ENCODE measurements at places on chromosomes 13 and 19. TPM values are rescaled to one million over a fixed set of nuclear protein-coding genes. Genes with fewer than 3 reads are reported as not detected.

GRCh38 chr19:48341515-48342413 is 16.4 kb downstream of the EMP3 start:
- no peak for DNase-seq

DNA sequence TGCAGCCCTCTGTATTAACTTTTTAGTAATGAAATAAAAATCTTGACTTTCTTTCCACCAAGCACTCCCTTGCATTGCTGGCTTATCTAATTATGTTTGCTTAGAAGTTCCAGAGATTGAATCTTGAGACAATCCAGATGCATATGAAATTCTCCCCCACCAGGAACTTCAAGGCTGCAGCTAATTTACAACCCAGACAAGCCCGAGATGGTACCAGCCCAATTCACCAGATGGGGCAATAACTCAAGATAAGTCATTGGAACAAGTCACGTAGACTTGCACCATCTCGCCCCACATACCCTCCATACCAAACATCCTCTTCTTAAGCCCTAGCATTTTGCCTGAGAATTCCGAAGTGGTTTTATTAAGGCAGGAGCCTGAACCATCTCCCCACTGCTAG is 29.0 kb downstream of the UTP14C start:
- DNase-seq: no peak

- DNase-seq: no peak
These were observed 90.6 kb downstream of the KL start for GRCh38 chr13:33106656-33107360.

DNA sequence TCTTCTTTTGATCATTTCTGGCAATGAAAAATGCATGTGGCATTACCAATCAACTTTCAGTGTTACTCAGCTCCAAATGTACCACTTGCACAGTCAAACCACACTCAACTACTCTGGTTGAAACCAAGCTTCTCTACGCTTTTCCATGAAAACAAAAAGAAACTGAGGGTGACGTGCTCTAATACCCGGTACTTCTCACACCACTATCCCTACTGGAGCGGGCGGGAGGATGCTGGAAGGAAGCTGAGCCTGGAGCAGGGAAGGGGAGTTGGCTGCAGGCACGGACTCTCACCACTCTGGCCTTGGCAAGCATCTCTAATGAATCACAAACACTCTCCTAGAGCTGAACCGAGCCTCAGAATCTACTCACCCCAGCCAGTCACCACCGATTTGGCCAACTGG is 48.2 kb downstream of the STK24 start:
- no peak for DNase-seq

DNA sequence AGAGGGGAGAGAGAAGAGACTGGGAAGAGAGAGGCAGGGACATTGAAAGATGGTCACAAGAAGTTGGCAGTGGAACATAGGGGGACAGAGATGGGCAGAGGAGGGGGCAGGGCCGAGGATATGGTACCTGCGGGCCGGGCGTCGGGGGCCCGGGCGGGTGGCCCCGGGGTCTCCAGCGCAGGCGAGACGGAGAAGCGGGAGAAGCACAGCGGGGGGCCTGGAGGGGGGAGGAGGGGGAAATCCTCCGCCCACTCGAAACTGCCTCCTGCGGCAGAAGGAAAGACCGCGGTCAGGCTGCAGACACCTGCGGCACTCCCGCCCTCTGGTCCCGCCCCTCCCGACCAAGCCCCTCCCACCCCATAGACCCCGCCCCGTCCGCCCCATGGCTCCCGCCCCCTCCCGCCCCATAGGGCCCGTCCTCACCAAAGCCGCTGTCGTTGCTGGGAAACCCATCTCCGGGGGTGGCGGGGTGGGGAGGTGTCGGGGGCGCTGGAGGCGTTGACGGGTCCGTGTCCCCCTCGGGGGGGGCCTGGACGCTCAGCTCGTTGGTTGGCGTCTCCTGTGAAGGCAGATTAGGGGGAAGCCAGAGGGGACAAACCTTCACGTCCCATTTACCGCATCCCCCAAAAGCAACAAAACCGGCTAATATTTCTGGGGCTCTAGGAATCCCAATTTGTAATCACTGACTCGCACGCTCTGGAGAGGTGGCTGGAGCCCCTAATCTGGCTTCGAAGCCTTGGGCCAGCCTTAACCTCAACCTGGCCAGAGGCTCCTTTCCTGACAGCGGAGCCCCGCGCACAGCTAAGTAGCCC is 20.4 kb downstream of the LMTK3 start:
- DNase-seq: no peak

DNA sequence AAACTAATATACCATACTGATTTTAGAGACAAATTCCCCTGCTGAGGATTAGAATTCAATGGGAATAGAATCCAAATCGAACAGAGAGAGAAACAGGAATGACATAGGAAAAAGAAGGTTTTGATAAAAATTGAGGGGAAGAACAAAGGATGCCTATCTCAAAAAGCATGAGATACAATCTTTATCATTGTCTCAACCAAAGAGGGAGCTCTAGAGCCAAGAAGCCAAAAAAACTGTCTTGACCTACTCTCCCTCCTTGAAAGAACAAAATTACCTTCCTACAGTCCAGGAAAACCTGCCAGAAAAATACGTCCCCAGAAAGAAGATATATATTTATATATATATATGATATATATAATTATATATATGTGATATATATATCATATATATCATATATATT is 39.2 kb upstream of the MIR17HG start:
- no peak for DNase-seq

- DNase-seq: no peak
These were observed 178.4 kb downstream of the FGF9 start for GRCh38 chr13:21849323-21849722.

- DNase-seq: no peak
These were observed 97.3 kb upstream of the MCF2L start for GRCh38 chr13:112871742-112872141.

The CD79A gene
- total RNA-seq: not detected

- DNase-seq: no peak
These were observed 8.7 kb downstream of the ADAMTSL5 start for GRCh38 chr19:1503925-1504773.

DNA sequence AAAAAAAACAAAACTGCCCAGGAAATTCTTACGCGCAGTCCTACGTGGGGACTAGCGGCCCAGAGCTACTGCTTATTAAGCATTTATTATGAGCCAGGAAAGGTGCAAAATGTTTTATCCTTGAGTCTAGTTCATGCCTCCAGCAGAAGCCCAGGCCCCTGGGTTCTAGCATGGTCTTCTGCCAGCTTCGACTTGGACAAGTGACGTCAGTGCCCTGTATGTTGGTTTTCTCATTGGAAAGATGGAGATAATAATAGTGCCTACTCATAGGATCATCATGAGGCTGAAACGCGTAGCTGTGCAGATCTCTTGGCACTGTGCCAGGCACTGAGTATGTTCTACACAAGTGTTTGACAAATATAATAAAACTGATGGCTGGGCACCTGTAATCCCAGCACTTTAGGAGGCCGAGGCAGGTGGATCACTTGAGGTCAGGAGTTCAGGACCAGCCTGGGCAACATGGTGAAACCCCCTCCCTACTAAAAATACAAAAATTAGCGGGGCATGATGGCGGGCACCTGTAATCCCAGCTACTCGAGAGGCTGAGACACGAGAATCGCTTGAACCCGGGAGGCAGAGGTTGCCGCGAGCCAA is 12.4 kb upstream of the SULT2B1 start:
- DNase-seq: no peak

The ZNF331 gene
- 8.3 TPM for total RNA-seq

The PTH2 gene
- total RNA-seq: not detected

DNA sequence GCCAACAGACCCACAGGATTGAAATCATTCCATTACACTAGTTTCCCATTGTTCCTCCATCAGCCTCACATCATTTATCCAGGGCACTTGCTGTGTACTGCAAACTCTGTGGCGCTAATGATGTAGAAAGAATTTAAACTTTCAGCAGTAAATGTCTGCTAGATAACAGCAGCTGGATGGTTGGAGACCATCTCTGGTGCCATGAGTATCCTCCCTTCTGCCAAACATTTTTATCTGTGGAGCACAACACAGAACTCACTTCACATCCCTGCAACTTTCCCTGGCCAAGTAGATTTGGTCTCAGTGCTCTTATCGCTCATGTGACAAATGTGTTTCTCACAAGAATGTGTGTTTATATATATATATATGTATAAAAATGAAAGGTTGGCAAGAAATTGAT is 481.9 kb downstream of the FGF9 start:
- no peak for DNase-seq

GRCh38 chr19:3636962-3637361 is 10.4 kb upstream of the CACTIN start:
- DNase-seq: no peak

DNA sequence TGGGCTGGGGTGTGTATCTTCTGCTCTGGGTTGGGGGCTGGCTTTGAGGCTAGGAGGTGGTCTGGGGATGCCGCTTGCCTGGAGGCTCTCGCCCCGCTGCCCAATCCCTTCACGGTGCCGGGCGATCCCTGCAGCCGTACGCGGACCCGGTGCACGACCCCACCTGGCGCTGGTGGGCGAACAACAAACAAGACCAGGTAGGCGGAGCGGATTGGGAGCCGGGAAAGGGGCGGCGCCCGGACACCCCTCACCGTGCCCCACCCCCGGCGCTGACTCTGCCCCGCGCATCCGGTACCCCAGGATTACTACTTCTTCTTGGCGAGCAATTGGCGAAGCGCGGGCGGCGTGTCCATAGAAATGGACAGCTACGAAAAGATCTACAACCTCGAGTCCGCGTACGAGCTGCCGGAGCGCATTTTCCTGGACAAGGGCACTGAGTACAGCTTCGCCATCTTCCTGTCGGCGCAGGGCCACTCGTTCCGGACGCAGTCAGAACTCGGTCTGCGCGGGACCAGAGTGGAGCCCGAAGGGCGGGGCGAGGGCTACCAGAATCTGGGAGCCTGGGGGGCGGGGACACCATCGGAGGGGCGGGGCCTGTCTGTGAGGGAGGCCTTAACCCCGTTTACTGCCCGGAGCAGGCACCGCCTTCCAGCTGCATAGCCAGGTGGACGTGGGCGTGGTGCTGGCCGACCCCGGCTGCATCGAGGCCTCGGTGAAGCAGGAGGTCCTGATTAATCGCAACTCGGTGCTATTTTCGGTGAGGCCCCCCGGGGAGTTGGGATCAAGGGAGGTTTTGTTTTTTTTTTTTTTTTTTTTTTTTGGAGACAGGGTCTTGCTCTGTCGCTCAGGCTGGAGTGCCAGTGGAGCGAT is 12.1 kb upstream of the PSMD8 start:
- DNase-seq: no peak

DNA sequence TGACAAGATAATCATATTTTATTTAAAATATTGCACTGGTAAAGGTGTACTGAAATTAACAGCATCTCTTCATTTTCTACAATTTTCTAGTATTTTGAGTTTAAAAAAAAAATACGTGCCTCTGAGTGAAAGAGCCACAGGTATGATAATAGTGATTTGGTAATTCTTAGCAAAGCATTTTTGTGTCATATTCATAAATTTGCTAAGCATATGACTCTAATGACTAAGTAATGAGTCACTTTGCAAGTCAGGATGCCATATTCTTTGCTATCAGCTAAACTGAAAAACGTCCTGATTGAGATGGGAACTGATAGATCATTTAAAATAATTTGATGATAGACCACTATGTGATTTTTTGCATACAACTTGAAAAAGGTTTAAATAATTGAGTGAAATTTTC is 136.1 kb upstream of the IRS2 start:
- no peak for DNase-seq

- DNase-seq: no peak
These were observed 4.5 kb downstream of the CIC start for GRCh38 chr19:42273407-42274064.

The FOSB gene
- 26.4 TPM for total RNA-seq

GRCh38 chr13:87712012-87712411 is 40.8 kb downstream of the SLITRK5 start:
- DNase-seq: no peak

GRCh38 chr13:108426893-108427292 is 157.4 kb downstream of the TNFSF13B start:
- no peak for DNase-seq

The SYT3 gene
- total RNA-seq: 0.53 TPM

GRCh38 chr13:70473907-70474306 is 365.7 kb upstream of the KLHL1 start:
- DNase-seq: no peak

The RAB3A gene
- total RNA-seq: 4.1 TPM

The ZSCAN18 gene
- total RNA-seq: 41.4 TPM

The ADAT3 gene
- 4.8 TPM for total RNA-seq

- DNase-seq: no peak
These were observed 8.7 kb upstream of the ATP12A start for GRCh38 chr13:24671386-24672113.

The TMPRSS9 gene
- total RNA-seq: not detected

The PRODH2 gene
- total RNA-seq: not detected

The GAPDHS gene
- not detected for total RNA-seq

The MUC16 gene
- not detected for total RNA-seq

The GAS6 gene
- total RNA-seq: 165 TPM

DNA sequence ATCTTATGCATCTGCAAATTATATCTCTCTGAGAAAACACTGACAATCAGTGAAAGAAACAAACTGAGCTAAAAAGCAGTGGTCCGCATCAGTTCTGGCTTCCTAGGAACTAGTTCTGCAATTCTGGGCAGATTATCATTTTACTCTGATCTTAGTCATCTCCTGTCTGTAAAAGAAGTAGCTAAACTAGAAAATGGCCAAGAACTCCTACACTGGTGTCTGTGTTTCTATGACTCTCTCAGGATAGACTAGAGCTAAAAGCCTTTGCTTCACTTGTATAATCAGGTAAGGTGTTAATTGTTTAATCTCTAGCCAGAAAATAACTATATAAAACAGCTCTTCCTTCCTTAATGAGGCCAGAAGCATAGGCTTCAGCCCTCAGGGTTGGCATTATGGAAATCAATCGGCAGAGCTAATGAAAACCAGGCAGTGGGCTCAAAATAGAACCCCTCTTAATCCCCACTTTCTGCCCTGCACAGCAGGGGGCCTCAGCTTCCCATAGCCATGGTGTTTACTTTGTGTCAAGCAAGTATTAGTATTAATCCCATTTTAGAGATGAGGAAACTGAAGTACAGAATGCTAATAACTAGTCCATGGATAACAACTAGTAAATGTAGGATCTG is 459.2 kb downstream of the FGF14 start:
- no peak for DNase-seq

GRCh38 chr13:33110713-33111413 is 94.6 kb downstream of the KL start:
- DNase-seq: no peak

The ADGRE1 gene
- not detected for total RNA-seq

GRCh38 chr13:52104624-52105023 is 24.2 kb downstream of the NEK5 start:
- no peak for DNase-seq

- DNase-seq: no peak
These were observed 140.6 kb upstream of the FRY start for GRCh38 chr13:31890946-31891345.
